Upper lobe of left lung (tissue), 6 donors: ENCODE measurements at places on chromosomes 13 and 19. TPM values are rescaled to one million over a fixed set of nuclear protein-coding genes. Genes with fewer than 3 reads are reported as not detected.

DNA sequence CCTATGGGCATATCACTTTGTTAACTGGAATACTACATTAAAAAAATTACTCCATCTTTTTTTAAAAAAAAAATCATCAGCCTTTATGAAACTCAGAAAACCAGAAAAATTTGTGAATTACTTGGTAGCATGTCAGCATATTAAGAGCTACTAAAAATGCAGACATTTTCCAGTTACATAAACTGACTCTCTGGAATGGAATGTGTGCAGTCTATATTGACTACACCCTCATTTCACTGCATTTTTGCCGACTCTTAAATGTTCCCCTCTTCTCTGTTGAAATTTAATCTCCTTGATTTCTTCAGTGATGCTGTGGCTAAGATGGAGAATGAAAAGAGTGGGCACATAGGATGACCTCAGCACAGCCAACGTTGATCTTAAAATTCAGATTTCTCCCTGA, 393.8 kb downstream of the ITGBL1 start:
- H3K27ac ChIP-seq: no peak overlapping the region
- no peak for DNase-seq
- no peaks in the 10 kb centered on the region for H3K4me1 ChIP-seq
- no peaks in the 10 kb centered on the region for H3K27me3 ChIP-seq

PCDH17 gene
- total RNA-seq: 16.8 TPM

DNA sequence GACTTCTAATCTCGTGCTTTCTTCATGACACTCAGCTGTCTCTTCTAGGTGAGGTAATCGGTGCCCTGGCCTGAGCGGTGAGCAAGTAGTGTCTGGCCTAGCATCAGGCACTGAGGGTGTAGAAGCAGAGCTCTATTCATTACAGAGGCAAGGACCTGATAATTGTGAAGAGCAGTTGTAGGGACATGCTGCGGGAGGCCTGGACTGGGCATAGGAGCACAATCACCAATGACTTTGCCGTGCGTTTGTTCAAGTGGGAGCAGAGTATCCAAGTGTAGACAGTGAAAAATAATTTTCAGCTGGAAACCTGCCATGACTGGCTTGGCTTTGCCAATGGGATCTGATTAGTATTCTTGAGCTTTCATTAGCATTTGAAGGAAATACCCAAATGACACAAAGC, 32.1 kb upstream of the DCLK1 start:
- H3K36me3 ChIP-seq: no peaks in the 10 kb centered on the region
- no peak overlapping the region for H3K27ac ChIP-seq
- H3K4me3 ChIP-seq: no peak overlapping the region

GRCh38 chr19:39936020-39936419, 1.6 kb upstream of the FCGBP start:
- no peak overlapping the region for H3K4me3 ChIP-seq
- no peaks in the 10 kb centered on the region for H3K27me3 ChIP-seq
- H3K36me3 ChIP-seq: no peaks in the 10 kb centered on the region

DNA sequence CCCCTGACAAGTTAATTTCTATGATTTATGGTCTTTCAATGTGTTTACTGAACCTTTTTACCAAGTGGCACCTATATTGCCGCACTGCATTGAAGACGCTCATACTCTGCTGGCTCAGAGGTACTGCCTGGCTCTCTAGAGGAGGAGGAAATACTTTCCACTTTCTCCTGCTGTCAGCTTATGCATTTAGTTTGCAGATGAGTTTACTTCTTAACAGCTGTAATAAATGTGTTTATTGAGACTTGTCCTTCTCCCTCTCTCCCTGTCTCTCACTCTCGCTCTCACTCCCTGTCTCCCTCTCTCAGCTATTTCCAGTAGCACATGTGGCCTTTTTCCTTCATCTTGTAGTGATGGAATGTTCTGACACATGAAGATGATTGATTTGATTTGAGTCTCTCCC, 60.3 kb upstream of the SPATA13 start:
- no peak overlapping the region for H3K4me3 ChIP-seq
- H3K36me3 ChIP-seq: no peaks in the 10 kb centered on the region
- no peak overlapping the region for H3K27ac ChIP-seq
- no peak for DNase-seq

DNA sequence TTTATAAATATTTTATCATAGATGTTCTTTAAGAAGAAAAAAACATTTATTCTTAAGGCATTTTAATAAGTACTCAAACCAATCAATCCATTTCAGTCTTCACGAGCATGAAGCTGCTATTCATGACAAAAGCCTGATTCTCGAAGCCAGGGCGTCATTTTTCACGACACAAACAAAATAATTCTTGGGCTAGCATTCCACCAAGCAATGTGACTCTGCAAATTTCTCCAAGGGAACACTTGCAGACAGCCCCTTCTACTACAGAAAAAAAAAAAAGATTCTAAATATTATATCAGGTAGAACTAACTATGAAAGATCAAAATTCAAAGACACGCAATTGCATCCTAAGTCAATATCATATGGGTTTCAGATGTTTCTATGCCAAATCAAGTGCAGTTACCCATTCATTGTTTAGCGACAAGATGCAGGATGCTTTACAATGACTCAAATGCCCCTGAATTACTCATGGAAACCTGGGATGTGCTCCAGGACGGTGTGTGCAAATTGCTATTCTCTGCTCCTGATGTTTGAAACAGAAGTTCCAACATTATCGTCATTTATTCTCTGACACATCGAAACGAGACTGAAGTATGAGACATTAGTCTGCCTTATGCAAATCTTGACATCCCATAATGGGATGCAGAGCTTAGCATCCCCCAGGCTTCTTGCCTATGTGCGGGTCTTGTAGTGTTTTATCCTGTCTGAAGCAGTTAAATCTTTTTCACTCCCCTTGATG, 517.7 kb downstream of the MYO16 start:
- H3K4me3 ChIP-seq: no peak overlapping the region
- no peaks in the 10 kb centered on the region for H3K36me3 ChIP-seq
- no peaks in the 10 kb centered on the region for H3K27me3 ChIP-seq
- no peak overlapping the region for H3K27ac ChIP-seq
- H3K4me1 ChIP-seq: no peaks in the 10 kb centered on the region
- no peak for DNase-seq

SLC1A5 gene
- total RNA-seq: 147 TPM

- peaks cover 6% of the 10 kb centered on the region for H3K4me1 ChIP-seq
- H3K27ac ChIP-seq: no peak overlapping the region
- no peaks in the 10 kb centered on the region for H3K36me3 ChIP-seq
- no peaks in the 10 kb centered on the region for H3K27me3 ChIP-seq
- no peak for DNase-seq
These were observed 19.7 kb downstream of the KLHL26 start for GRCh38 chr19:18656337-18657086.

ZNF793 gene
- total RNA-seq: 2.3 TPM

DNA sequence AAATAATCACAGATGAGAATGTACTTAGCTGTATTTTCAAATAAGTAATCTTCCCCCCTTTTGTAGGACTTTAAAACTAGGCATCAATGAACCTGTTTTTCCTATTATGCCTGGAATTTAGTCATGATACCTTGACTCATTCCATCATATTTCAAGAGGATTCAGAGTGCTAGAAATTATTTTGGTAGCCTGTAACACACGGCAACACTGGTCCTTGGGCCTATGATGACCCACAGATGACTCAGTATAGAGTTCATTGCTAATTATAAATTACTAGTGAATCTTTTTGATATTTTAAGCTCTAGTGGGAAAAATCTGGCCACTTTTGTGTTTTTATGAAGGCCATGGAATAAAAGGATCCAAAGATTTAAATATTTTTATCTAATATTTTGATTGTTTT, 26.0 kb upstream of the GARRE1 start:
- H3K36me3 ChIP-seq: peaks cover 62% of the 10 kb centered on the region
- no peaks in the 10 kb centered on the region for H3K27me3 ChIP-seq
- no peak for DNase-seq

GRCh38 chr13:67803118-67803517, 573.0 kb upstream of the PCDH9 start:
- H3K27me3 ChIP-seq: no peaks in the 10 kb centered on the region
- H3K4me1 ChIP-seq: no peaks in the 10 kb centered on the region
- H3K36me3 ChIP-seq: no peaks in the 10 kb centered on the region
- no peak overlapping the region for H3K27ac ChIP-seq
- no peak for DNase-seq

- H3K27me3 ChIP-seq: no peaks in the 10 kb centered on the region
- peaks cover under 1% of the 10 kb centered on the region for H3K4me1 ChIP-seq
- no peak overlapping the region for H3K27ac ChIP-seq
- H3K36me3 ChIP-seq: no peaks in the 10 kb centered on the region
- no peak overlapping the region for H3K4me3 ChIP-seq
These were observed 65.6 kb upstream of the MEDAG start for GRCh38 chr13:30840515-30840914.
